ENCODE measurements at places on chromosomes 3 and 15.

DNA sequence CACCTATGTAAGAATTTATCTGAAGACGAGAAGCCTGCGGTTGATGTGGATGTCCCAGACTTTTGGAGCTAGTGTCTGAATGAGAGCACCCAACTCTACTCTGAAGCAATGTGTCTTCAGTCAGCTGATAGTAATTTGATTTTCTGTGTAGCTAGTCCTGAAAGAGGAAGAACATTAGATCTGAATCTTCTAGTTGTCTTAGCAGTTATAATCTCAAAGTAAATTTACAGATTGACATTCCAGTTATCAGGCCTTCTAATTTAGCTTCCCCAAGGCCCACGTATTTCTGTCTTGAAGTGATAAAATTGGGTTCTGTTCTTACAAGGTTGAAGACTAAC, 1.5 kb downstream of the TCAIM start:
- no peak for DNase-seq

DNA sequence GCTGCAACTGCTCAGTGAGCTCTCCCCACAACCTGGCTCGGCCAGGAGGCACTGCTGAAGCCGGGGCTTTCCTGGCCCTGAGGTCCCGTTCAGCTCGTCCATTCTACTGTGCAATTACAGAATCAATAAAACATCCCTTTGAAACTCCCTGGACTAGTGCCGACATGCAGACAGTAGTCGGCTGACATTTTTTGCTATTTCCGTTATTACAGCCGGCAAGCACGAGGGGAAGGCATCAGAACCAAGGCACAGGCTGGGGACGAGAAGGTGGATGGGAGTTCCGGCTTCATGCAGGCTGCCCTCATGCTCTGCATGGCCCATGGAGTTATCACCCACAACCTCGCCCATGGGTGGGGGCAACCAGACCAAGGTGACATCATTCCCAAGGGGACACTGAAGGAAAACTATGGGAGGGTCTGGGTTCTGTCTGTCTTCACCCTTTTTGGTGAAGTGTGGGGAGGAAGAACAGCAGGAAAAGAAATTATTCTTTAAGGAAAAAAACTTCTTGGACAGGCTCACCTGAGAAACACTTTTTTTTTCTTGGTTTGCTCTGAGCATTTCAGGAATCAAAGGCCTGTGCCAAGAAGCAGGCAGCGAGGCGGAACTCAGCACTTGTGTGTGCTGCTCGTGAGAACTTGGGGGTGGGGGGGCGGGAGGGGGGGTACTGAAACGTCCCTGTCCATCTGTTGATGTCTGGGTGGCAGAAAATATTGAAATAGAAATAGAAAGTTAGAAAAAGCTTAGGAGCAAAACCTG, 154.5 kb downstream of the FOXP1 start:
- DNase-seq = no peak

GRCh38 chr3:69500604-69501003, 114.7 kb upstream of the FRMD4B start:
- no peak for DNase-seq

GRCh38 chr3:59442046-59442445, 392.2 kb upstream of the CFAP20DC start:
- DNase-seq = no peak

GRCh38 chr15:65189102-65189740, 4.1 kb upstream of the CLPX start:
- DNase-seq = no peak

DNA sequence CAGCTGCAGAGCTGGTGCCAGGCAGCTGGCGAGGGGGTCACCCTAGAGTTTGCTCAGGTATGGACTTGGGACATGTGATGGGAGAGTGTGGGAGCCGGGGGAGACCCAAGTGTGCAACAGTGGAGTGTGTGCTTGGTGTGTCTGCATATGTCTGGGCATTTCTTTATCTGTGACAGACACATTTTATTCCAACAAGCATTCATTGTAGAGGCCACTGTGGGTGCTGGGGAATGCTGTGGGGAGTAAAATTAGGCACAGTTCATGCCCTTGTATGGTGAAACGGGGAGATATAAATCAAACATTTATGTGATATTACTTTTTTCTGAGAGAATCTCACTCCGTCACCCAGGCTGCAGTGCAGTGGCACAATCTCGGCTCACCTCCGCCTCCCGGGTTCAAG, 4.2 kb downstream of the ACY1 start:
- no peak for DNase-seq

DNA sequence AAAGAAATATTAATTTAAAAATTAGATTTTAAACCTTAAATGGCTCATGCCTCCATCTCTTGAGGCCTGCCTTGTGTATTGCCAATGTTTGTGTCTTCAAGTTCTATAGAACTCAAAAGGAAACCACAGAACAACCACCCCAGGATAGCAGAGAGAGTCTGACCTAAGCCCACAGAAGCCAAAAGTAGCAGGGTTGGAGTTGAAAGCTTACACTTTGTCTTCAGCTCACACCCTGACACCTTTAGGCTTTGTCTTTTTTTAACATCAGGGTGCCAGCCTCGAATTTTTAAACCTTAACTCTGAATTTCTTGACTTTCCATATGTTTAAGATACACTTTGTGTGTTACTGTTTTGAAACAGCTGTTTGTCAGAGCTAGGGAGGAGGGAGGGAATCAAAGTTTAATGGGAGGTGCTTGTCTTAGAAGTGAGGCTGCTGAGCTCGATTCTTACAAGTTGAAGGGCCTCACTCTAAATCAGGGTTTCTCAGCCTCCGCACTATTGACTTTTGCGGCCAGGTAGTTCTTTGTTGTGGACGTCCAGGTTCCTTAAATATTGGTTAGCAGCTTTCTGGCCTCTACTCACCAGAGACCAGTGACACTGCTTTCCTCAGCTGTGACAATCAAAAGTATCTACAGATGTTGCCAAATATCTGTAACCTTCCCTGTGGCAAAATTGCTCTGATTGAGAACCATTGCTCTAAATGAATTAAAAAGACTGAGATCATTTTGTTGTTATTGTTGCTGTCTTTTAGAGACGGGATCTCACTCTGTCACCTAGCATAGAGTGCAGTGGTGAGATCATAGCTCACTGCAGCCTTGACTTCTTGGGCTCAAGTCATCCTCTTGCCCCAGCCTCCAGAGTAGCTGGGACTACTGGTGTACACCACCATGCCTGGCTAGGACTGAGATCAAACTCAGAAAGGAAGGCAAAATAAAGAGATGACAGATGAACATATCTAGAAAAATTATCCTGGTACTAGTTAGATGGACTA, 139.2 kb upstream of the EOMES start:
- DNase-seq = no peak

DNA sequence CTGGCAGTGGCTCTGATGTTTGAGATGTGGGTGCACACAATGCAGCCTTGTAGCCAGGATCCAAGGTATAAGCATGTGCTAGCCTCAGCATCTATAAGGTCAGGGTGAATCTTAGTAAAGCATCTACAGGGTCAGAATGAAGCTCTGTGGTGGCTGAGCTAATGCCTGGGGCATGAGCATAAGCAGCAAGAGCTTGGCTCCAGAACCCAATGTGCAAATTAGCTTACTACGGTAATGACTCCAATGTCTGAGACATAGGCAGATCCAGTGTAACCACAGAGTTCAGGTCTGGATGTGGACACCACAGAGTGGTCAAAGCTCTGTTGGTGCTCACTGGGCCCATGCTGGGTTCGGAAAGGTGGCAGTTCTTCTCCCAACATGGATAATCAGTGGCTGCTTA, 304.5 kb upstream of the NECTIN3 start:
- no peak for DNase-seq
